ENCODE measurements at places on chromosomes 2 and 18.
A peak's percentile ranks its signal among the peaks of the same experiment; 100 is the strongest.

DNA sequence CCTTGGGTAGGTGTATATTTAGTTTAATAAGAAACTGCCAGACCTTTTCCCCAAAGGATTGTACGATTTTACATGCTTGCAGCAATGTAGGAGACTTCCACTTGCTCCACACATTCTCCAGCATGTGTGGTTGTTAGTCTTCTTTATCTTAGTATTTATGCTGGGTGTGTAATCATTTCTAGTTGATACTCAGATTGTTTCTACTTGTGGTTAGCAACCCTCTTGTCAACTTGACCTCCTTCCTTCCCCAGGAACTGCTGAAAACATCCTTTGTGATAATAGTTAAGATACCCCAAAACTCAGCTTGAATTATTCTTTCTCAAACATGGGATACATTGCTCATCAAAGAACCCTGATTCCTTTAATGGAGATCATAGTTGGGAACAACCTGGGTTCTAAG, 37.2 kb upstream of the CYBRD1 start:
- DNase-seq, result no peak

DNA sequence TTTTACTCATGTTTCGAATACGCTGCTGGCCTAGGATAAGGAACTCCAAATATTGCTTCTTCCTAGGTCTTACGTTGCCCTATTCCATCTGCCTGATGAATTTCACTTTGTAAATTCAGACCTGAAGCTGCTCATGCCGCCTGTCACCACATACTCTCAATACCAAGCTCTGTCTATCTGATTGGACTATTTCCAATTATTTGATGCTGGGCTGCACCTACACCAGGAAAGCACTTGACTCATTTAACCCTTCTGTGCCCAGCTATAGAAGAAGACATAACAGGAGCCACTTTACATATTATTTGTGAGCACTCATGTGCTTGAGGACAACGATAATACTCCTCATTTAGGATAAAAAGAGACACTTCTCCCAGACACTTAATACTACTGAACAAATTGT, 1293.9 kb upstream of the LRRTM1 start:
- DNase-seq, result no peak

GRCh38 chr2:99729104-99730025, 239.5 kb upstream of the REV1 start:
- peak; percentile 60 for DNase-seq

GRCh38 chr18:75227535-75228296, 17.1 kb downstream of the TSHZ1 start:
- no peak for DNase-seq

DNA sequence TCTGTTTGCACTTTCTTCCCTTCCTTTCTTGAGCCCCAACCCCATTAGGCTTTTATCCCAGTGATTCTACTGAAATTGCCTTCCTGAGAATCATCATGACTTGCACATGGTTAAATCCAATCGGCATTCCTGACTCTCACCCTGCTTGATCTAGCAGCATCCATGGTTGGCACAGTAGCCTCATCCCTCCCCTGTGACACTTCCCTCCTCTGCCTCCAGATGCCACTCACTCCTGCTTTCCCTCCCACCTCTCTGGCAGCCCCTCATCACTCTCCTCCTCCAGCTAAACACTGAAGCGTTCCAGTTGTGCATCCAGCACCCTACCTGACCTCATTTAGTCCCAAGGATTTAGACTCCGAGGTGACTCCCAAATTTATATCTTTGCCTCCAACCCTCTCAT, 114.7 kb downstream of the GALNT14 start:
- no peak for DNase-seq
